Activated CD4-positive, alpha-beta T cell treated with anti-CD3 and anti-CD28 coated beads, Interleukin-2, amount 10 ng/mL, durations not matched to agents 24 days and 14 days (primary cell): ENCODE measurements at places on chromosomes 3 and 15. TPM values are rescaled to one million over a fixed set of nuclear protein-coding genes. Genes with fewer than 3 reads are reported as not detected.

GRCh38 chr3:53255423-53255774 is 423 bp downstream of the TKT start:
- DNase-seq, result peak; percentile 86

DNA sequence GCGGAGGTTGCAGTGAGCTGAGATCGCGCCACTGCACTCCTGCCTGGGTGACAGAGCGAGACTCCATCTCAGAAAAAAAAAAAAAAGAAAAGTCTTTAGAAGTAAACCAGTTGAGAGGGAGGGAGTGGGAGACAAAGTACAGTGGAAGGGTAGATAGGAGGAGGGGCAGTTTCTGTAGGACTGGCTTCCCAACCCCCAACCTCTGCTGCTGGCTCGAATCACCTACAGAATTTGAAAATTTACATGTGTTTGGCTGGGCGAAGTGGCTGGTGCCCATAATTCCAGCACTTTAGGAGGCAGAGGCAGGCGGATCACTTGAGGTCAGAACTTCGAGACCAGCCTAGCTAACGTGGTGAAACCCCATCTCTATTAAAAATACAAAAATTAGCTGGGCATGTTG is 24.1 kb upstream of the SEMA4B start:
- no peak overlapping the region for H3K4me3 ChIP-seq
- H3K36me3 ChIP-seq, result no peaks in the 10 kb centered on the region
- peaks cover 7% of the 10 kb centered on the region for H3K27me3 ChIP-seq
- H3K27ac ChIP-seq, result no peak overlapping the region
- H3K4me1 ChIP-seq, result peaks cover 12% of the 10 kb centered on the region
- DNase-seq, result no peak

DNA sequence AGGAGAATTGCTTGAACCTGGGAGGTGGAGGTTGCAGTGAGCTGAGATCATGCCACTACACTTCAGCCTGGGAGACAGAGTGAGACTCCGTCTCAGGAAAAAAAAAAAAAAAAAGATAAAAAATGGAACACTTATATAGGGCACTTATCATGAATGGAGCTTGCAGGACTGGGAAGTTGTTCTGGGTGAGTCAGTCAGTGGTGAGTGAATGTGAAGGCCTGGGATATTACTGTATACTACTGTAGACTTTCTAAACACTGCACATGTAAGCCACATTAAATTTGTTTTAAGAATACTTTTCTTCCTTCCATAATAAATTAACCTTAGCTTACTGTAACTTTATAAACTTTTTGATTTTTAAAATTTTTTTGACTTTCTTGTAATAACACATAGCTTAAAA is 59.8 kb downstream of the SFMBT1 start:
- DNase-seq, result no peak
- H3K27ac ChIP-seq, result no peak overlapping the region
- peaks cover 3% of the 10 kb centered on the region for H3K36me3 ChIP-seq
- H3K4me1 ChIP-seq, result peaks cover 33% of the 10 kb centered on the region

- peak; percentile 74 for DNase-seq
- H3K4me1 ChIP-seq, result peaks cover 53% of the 10 kb centered on the region
- no peaks in the 10 kb centered on the region for H3K27me3 ChIP-seq
- H3K36me3 ChIP-seq, result peaks cover 62% of the 10 kb centered on the region
- H3K27ac ChIP-seq, result peak overlapping the region; percentile 37
Measured at GRCh38 chr3:18389108-18389733, 35.9 kb downstream of the SATB1 start.

DNA sequence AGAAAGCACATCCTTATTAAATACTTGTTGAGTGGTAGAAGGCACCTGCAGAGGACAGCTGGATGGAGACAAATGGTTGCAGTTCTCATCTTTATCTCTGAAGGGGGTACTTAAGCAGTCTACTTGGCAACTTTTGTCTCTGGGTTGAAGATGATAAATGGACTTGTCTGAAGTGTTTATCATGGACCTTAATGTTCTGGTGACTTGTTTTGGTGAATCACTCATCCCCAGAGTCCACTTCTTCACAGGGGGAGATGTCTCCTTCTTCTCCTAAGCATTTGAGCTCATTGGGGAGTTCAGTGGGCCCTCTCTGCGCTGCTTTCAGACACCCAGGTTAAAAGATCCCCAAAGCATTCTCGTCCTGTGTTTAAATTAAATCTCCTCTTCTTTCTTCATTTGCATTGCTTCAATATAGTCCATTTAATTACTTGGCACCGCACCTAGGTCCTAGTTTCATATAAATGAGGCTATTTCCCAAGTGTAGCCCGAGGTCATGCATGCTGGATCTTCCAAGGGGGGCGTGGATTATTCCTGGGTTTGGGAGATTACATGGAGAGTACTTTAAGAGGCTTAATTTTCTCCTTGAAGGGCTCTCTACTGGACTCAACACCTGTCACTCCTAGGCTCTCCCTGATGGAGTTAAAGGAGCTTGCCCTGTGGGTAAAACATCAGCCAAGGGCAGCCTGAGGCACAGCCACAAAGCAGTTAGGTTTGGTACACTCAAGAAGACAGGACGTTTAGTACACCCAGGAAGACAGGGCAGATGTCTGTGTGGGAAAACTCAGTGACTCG is 239.3 kb upstream of the C2CD4B start:
- peaks cover 1% of the 10 kb centered on the region for H3K36me3 ChIP-seq
- no peaks in the 10 kb centered on the region for H3K4me1 ChIP-seq
- H3K27ac ChIP-seq, result no peak overlapping the region
- no peak for DNase-seq
- no peak overlapping the region for H3K4me3 ChIP-seq

DNA sequence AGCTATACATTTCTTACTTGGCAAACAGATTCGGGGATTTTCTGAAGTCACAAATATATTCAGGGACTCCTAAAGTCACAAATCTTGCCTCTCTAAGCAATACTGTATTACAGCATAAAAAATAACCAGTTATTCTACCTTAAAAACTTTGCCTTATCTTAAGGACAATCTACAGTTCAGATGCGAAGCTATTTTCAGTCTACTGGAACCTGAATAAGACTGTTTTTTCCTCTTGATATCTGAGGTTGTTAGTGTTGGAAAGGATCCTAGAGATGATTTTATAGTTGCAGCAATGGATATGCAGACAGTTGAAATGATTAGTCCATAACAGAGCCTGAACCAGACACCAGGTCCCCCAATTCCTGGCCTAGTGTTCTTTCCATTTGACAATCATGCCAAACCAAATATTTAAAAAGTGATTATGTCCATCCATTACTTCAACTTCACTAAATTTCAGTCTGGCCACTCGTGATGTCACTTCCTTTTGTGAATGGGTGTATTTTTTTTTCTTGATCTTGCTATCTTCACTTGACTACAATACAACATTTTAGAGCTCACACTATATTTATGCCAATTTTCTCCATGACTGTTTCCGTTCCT is 1.8 kb downstream of the HDGFL3 start:
- H3K27ac ChIP-seq, result peak overlapping the region; percentile 91
- H3K36me3 ChIP-seq, result peaks cover 5% of the 10 kb centered on the region

Gene TGM4
- total RNA-seq, result not detected in 2 replicates

Gene SLC24A5
- not detected in 2 replicates for total RNA-seq

Gene FOXL2
- not detected in 2 replicates for total RNA-seq

Gene TIMP4
- total RNA-seq, result 0.19 and 0.33 TPM in 2 replicates

Gene TTLL13
- total RNA-seq, result 0.44 and 1.4 TPM in 2 replicates

DNA sequence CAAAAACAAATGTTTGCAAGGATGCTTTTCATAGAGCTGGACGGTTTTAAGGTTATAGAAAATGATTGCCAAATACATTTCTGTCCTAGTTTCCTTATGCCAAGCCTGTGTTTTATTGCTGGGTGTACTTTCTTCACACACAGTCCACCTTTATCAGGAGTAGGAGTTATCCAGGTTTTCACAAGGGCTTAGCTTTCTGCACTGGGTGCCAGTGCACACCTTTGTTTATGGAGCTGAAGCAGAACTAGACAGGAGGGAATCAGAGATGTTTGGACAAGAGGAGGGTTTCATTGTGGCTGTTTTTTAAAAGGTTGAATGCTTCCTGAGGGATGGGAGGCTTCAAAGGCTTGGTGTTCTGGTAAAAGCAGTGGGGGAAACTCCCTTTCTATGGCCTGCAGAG is 29.5 kb upstream of the FAM3D start:
- H3K27ac ChIP-seq, result no peak overlapping the region
- H3K4me1 ChIP-seq, result peaks cover 19% of the 10 kb centered on the region
- H3K36me3 ChIP-seq, result no peaks in the 10 kb centered on the region
- no peak overlapping the region for H3K4me3 ChIP-seq

DNA sequence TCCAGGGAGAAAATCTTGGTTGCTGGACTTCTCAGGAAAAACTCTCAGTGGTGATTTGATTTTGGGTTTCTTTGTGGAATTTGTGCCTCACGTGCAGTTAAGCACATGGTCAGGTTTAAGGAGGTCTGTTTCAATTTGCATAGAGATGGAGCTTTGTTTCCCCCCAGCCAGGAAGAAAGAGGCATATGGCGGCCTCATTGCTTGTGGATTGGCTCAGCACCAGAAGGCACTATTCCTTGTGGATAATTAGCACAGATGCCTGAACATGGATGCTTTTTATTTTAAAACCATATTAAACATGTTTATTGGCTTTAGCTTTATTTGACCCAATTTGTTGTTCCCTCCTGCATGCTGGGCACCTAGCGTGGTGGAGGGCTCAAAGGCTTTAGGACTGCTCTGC is 125.1 kb upstream of the RGMA start:
- no peak overlapping the region for H3K27ac ChIP-seq
- peaks cover 2% of the 10 kb centered on the region for H3K27me3 ChIP-seq
- H3K4me3 ChIP-seq, result no peak overlapping the region
- no peak for DNase-seq
- H3K36me3 ChIP-seq, result no peaks in the 10 kb centered on the region
- no peaks in the 10 kb centered on the region for H3K4me1 ChIP-seq

DNA sequence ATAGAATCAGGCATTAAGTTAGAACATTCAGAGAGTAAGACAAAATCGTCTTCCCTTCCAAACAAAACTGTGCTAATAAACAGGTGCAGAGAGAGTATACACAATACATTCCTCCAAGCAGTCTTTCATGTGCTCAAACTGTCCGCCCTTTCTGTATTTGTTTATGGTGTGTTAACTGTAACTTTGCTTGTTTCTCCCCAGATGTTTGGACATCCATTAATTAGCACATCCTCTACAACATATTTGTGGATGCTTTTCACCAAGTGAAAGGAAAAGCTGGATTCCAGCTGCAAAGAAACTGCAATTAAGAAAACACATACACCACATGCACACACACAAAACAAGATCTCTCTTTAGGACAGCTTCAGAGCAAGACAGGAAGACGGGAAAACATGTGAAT is 912.6 kb downstream of the NTRK3 start:
- no peaks in the 10 kb centered on the region for H3K36me3 ChIP-seq
- H3K27me3 ChIP-seq, result no peaks in the 10 kb centered on the region
- DNase-seq, result no peak

Gene GCSAM
- 1.6 and 1.7 TPM in 2 replicates for total RNA-seq

Gene AADACL2
- total RNA-seq, result not detected in 2 replicates
